ENCODE measurements at places on chromosomes 5 and 9.

- DNase-seq: no peak
Measured at GRCh38 chr9:89116805-89117192, 61.8 kb downstream of the SHC3 start.

- DNase-seq: no peak
Measured at GRCh38 chr5:58114324-58114723, 345.6 kb downstream of the PLK2 start.

GRCh38 chr5:172867761-172868435, 33.8 kb downstream of the ERGIC1 start:
- no peak for DNase-seq

GRCh38 chr5:40477856-40478546, 201.7 kb upstream of the PTGER4 start:
- DNase-seq: no peak

GRCh38 chr9:88783711-88784083, 207.6 kb upstream of the S1PR3 start:
- DNase-seq: no peak

GRCh38 chr5:180665682-180666404, 16.4 kb upstream of the FLT4 start:
- no peak for DNase-seq

GRCh38 chr5:108560166-108560565, 178.3 kb upstream of the FBXL17 start:
- no peak for DNase-seq

- DNase-seq: no peak
Measured at GRCh38 chr5:159861086-159861485, 55.2 kb upstream of the ADRA1B start.

GRCh38 chr5:74430631-74431289, 209.8 kb downstream of the ENC1 start:
- no peak for DNase-seq

DNA sequence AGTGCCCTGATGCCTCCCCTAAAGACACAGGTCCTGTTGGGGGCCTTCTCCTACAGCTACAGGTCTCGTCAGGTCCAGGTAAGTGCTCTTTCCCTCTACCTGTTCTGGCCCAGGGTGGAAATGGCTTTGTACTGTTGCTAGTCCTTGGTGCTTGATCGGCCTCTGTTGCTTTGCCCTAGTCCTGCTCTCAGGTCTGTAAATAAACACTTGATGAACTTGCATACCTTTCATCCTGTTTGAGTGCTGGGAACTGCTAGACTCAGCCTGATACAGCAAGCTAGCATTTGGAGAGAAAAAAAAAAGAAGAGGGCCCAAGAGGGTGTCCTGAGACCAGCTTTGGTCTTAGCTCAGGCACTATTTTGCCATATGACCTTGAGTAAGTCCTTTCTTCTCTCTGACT, 21.8 kb upstream of the ZNF618 start:
- no peak for DNase-seq

GRCh38 chr5:6820851-6821479, 107.7 kb downstream of the TENT4A start:
- peak; percentile 80 for DNase-seq

- no peak for DNase-seq
Measured at GRCh38 chr5:21125238-21125983, 1137.4 kb upstream of the CDH18 start.

DNA sequence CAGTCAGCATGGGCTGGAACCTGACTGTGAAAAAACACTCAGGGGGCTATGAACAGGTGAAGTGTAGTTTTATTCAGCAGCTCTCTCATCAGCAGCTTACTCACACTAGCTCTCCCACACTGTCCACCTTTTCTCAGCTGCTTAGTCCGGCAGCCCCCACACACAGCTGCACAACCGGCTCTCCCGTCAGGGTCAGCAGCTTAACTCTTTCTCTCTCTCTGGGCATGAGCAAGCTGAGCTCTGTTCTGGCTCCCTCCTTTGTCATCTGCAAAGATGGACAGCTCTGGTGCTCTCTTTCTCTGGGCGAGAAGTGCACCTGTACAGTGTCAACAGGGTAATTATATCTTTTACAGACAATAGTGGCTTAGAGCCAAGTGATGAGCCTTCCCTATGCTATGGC, 8.2 kb downstream of the DMAC1 start:
- no peak for DNase-seq

DNA sequence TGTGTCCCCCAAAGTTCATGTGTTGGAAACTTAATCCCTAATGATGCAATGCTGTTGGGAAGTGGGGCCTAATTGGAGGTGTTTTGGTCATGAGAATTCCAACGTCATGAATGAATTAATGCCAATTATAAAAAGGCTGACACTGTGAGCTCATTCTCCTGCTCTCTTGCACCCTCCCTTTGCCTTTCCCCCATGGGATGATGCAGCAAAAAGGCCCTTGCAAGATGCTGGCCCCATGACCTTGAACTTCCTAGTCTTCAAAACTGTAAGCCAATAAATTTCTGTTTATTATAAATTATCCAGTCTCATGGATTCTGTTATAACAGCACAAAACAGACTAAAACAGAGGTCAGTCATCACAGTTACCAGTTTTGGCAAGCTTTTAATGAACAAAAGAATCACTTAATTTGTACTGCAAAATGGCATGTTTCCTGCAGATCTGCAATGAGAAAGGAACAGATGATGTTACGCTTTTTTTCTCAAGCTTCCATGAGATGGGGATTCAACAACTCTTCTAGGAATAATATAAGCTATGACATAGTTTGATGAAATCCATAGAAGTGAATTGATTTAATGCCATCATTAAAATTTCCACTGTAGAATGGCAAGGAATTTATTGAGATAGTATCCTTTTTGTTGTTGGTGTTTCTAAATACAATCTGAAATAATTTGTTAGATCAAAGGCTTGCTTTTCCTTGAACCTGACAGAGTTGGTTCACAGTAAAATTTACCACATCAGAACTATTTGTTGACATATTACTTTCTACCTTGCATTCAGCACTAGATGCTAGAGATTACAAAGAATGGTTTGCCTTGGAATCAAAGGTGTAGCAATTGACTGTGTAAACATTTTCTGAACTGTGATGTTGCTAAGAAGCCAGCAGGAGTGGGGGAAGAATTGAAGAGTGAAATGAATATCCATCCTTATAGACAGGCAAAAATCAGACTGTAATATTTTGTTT, 29.3 kb upstream of the RFK start:
- DNase-seq: no peak

GRCh38 chr5:173535166-173535975, 81.1 kb downstream of the BOD1 start:
- no peak for DNase-seq

- DNase-seq: no peak
Measured at GRCh38 chr9:124870723-124871122, 8.8 kb downstream of the ARPC5L start.

DNA sequence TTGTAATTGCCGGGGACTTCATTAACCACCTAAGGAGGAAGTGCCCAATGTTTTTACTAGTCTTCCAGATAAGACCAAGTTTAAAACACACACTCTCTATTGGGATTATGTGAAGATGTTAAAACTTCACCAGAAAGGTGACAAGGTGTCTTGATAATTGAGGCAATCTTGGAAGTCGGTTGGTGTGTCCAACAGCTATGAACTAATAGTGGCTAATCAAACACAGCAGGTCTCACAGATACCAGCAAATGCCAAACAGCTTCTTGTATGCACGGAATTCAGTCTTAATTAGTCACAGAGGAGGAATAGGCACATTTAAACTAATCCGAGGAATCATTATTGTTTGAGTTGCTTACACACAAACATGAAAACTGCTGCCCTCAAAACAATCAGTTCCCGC, 214.5 kb downstream of the SEC61B start:
- DNase-seq: no peak

DNA sequence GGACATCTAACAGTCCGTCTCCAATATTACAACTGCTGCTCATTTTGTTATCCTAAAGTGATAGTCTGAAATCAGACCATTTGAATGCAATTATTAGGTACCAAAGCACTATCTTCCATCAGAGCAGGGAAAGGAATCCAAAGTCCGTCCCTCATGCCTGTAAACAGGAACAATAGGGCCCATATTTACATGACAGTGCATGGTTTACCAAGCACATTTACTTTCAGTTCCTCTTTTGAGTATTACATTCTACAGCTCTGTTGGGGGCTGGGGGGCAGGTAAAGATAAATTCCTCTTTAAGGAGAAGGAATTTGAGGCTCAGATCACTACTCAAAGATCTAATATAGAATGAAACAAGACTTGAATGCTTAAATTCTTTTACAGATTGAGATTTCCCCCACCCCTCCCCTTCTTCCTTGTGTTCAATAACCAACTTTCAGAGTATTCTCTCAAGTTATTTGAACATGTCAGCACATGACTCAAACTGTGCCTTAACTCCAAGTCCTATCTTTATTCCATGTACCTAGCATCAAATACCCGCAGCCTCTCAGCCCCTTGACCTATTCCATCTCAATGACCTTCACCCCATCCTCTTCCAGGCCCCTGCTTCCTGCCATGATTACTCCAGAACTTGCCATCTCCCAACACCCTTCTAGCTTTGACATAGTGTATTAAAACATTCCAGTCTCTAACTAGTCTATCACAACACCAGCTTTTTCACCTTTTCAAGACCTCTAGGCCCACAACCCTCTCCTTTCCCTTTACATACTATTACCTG, 71.0 kb downstream of the BRINP1 start:
- no peak for DNase-seq

DNA sequence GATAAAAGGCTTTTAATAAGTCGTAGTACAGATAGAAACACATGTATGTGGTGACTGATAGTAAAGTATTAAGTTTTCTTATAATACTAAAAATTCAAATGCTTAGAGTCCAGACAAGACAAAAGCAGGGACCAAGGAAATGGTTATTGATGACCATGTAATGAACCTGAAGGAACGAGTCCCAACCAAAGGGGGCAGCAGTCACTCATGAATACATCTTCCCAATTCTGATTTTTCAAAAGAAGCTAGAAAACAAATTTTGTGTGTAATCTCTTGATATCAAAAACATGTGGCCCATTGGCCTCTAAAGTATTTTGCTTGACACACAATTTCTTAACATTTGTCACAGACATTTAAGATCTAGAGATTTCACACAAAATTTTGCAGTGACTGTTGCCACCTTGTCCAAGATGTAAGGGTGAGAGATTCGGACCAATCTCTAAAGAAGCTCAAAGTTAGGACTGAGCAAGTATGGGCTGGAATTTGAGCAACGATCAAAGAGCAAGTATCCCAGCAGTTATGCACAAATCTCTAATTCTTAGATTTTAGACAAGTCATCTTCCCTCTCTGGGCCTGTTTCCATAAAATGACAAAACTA, 66.8 kb downstream of the ARL15 start:
- DNase-seq: no peak

DNA sequence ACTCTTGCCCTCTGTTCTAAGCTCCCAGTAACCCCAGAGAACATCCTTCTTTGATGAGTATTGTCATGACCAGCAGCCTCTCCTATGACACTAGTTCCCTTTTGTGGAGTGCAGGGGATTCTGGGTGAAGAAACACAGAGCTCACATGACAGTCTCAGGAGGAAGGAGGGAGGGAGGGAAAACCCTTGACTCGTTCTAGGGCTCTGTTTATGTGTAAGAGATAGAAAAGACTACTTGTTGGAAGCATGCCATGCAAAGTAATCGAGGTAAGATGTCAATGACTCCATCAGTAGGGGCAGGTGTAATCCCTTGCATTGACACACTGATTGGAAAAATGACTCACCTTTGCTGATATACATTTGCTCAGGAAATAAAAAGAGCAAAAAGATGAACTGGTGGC, 190.2 kb upstream of the ELL2 start:
- DNase-seq: no peak

DNA sequence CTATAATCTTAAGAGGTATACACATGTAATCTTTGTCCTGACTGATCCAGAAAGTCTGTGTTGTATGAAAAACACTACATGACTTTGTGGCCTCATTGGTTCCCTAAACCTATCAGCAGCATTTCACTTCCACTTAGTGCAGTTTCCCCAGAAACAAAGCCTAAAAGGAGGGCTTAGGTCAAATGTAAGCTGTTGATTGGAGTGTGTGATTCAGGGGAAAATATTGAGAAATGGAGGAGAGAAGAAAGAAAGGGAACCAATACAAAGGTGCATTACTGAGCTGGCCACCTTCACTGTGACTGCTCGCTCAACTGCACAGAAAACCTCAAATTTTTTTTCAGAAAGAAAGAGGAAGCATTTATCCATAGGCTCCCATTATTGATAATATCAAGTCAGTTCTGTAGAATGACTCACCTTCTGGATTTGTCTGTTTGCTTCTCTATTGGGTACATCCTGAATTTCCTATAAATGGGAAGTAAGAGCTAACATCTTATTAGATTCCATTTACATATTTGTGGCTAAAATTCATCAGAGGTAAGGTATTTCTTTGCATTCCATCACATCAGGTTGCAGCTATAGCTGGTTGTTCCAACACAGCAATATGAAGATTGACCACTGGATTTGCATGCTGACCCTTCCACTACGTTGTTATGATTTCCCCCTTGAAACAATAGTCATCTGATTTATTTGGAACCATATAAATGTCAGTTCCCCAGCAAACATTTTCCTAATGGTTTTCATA, 10.3 kb upstream of the FST start:
- DNase-seq: no peak

GRCh38 chr5:90689064-90689463, 130.5 kb downstream of the ADGRV1 start:
- DNase-seq: no peak

DNA sequence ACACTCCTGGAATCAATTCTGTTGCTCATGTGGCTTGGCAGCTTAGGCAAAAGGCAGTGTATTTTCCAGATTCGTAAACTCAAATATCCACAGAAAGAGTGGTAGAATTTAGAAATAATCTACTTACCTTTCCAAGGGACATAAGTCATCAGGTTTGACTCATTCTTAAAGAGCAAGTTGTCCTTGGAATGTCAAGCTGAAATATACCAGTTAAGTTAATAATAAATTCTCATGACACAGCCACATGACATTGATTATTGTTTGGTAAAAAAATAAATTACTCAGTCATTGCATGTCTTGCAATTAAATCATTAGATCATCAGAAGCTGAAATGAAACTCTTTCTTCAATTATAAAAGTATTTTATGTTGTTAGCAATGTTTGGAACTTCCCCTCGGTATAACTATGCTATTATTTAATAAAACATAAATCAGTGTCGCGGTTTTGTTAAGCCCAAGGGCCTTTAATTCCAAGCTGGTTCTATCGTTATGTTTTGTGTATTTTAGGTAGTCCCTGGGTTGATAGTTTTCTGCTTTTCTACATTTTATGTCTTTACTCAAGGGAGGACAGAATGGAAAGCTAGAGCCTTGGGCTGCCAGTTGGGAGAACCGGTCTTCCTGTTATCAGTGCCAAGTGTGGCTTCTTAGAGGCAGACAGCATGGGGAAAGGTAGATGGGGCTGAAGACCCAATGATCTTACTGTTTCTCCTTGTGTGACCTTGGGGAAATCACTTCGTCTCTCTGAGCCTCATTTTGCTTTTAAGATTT, 79.3 kb upstream of the PRLR start:
- no peak for DNase-seq

DNA sequence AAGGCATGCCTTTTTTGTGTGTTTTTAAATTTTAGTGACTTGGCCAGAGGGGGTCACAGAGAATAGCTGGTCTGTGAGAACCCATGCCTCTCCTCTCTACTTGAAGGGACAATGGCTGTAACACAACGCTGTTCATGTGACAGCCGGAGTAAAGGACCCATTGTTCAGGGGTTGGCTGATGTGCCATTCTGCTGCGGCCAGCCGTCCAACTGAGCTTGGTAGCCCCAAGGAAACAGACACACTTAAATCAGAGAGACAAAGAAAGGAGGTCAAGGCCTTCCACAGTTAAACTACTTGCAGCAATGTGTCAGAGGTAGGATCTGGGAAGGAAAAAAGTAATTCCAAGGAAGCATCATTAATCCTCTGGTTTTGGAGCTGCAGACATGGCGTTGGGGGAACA, 8.1 kb downstream of the MEGF10 start:
- DNase-seq: no peak

Measured in bone marrow (tissue), 2 donors.